ENCODE measurements at places on chromosomes 7 and 10.

GRCh38 chr10:131082991-131083481 lies 228.5 kb downstream of the TCERG1L start:
- no peak overlapping the region for H3K27ac ChIP-seq
- H3K27me3 ChIP-seq = no peaks in the 10 kb centered on the region

GRCh38 chr7:157429680-157430224 lies 92.9 kb downstream of the DNAJB6 start:
- peaks cover 11% of the 10 kb centered on the region for H3K4me1 ChIP-seq
- no peaks in the 10 kb centered on the region for H3K36me3 ChIP-seq
- H3K4me3 ChIP-seq = no peak overlapping the region
- DNase-seq = no peak
- H3K27me3 ChIP-seq = no peaks in the 10 kb centered on the region

GRCh38 chr10:86367152-86367951 lies 757 bp upstream of the GRID1 start:
- peaks cover 17% of the 10 kb centered on the region for H3K4me1 ChIP-seq
- H3K36me3 ChIP-seq = no peaks in the 10 kb centered on the region
- DNase-seq = no peak
- H3K4me3 ChIP-seq = no peak overlapping the region
- no peak overlapping the region for H3K27ac ChIP-seq

DNA sequence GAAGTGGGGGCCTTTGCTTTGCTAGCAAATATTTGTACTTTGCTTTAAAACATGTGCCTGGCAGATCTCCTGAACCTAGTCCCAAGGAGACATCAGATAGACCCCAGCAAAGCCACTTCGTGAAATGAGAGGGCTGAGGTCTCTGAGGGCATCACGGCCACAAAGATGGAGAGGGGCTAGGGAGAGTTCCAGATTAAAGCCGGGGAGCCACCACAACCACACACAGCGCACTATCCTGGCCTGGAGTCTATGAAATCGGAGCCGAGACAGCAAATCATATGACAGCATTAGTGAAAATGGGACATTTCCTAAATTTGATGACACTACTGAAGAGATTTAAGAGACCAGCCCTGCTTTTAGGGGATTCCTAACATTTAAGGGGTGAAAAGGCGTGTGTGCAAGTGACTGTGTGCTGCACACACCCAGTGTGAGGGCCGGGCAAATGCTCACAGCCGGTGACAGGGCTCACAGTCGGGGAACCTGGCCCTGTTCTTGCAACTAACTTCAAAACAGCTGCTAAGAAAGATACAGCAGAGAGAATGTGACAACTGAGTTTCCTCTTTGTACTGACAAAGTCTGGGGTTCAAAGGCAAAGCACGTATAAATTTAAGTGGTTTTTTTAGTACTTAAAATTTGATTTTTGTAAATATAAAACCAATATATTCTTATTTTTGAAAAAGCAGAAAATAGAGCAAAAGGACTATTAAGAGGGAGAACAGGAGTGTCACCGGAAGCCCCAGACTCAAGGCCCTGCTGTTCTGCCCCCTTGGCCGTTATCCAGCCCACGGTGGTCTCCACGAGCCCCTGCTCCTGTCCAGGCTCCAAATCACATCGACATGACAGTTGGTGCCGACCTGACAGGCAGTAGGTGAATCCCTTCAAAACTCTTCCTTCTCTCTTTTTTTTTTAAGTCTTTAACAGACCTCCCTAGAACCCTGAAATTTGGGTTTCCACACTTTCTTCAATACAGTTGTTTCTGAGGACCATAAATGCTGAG lies 49.5 kb downstream of the VIPR2 start:
- DNase-seq = no peak
- no peaks in the 10 kb centered on the region for H3K36me3 ChIP-seq
- no peaks in the 10 kb centered on the region for H3K27me3 ChIP-seq
- H3K27ac ChIP-seq = no peak overlapping the region
- no peaks in the 10 kb centered on the region for H3K4me1 ChIP-seq

DNA sequence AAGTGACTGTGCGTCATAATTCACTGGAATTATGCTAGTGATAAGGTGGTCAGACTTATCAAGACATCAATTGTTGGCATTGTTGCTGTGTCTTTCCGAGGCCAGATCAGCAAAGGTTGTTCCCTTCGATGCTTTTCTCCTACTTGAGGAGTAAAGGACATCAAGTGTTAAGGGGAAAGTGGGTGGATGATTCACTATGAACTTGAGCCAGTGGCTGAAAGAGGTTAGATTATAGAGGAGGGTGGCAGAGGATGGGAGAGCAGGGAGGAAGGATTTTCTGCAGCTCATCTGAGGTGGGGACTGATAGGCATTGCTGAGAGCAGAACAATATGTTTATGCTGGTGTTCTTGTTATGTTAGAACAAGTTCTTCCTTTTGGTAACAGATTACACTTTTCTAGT lies 131.4 kb upstream of the AGR3 start:
- no peak overlapping the region for H3K4me3 ChIP-seq
- H3K27me3 ChIP-seq = no peaks in the 10 kb centered on the region
- H3K4me1 ChIP-seq = peaks cover 3% of the 10 kb centered on the region
- H3K27ac ChIP-seq = no peak overlapping the region

DNA sequence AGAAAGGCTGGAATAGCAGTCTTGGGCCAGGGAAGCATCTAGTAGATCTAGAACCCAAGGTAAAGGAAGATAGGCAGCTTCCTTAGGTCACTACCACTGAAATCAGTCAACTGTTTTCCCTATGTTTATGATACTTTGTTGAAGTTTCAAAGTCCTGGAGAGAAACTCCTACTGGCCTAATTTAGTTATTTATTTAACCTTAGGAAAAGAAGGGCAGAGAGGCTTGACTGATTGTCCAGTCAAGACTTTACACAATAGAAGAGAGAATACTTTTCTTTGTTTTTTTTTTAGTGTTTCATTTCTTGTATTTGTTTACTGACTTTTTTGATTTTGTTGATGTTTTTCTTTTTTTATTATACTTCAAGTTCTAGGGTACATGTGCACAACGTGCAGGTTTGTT lies 138.9 kb upstream of the PHYHIPL start:
- no peaks in the 10 kb centered on the region for H3K4me1 ChIP-seq
- no peak overlapping the region for H3K27ac ChIP-seq
- no peaks in the 10 kb centered on the region for H3K36me3 ChIP-seq

- DNase-seq = no peak
- H3K36me3 ChIP-seq = peaks cover 3% of the 10 kb centered on the region
- no peak overlapping the region for H3K4me3 ChIP-seq
- no peak overlapping the region for H3K27ac ChIP-seq
Observed at GRCh38 chr7:67210567-67210966, 213.9 kb downstream of the TYW1 start.

DNA sequence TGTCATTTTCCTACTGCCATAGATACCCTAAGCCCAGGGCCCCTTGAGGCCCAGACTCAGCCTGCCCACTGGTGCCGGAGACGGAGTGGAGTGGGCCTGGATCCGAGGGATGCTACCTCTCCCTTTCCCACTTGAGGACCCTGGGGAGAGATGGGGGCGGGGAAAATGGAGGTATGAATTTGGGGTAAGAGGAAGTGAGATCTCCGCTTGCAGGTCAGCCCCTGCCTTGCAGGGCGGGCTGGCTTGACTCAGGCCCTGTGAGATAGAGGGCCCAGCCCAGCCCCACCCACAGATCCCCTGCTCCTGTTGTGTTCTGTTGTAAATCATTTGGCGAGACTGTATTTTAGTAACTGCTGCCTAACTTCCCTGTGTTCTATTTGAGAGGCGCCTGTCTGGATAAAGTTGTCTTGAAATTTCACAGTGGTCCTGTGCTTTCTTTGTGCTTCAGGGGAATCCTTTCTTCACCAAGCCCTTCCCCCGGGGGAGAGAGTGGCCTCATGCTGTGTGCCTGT lies 13.2 kb downstream of the YKT6 start:
- DNase-seq = no peak
- peaks cover 43% of the 10 kb centered on the region for H3K36me3 ChIP-seq
- no peaks in the 10 kb centered on the region for H3K27me3 ChIP-seq
- H3K4me3 ChIP-seq = no peak overlapping the region
- H3K4me1 ChIP-seq = no peaks in the 10 kb centered on the region

DNA sequence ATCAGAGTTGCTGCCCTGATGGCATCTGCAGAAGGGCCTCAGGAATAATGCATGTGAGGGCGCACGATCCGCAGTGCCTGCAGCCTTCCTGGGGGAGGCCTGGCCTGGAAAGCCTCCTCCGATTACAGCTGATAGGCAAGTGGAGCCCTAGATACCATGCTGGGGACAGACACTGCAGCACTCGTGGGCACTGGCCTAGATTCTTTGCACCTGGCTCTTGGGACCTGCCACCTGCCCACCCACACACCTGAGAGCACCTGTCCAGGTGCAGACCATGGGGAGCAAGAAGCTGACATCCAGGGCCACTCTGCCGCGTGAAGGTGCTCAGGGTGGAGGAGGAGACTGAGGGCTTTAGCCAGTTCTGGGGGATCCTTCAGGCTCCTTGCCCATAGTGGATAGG lies 14.8 kb downstream of the YKT6 start:
- H3K36me3 ChIP-seq = peaks cover 28% of the 10 kb centered on the region
- H3K4me1 ChIP-seq = no peaks in the 10 kb centered on the region
- DNase-seq = no peak
- H3K27me3 ChIP-seq = no peaks in the 10 kb centered on the region
- H3K4me3 ChIP-seq = no peak overlapping the region

- DNase-seq = no peak
- H3K4me1 ChIP-seq = no peaks in the 10 kb centered on the region
- H3K4me3 ChIP-seq = no peak overlapping the region
Observed at GRCh38 chr7:42573881-42574672, 337.1 kb upstream of the GLI3 start.

DNA sequence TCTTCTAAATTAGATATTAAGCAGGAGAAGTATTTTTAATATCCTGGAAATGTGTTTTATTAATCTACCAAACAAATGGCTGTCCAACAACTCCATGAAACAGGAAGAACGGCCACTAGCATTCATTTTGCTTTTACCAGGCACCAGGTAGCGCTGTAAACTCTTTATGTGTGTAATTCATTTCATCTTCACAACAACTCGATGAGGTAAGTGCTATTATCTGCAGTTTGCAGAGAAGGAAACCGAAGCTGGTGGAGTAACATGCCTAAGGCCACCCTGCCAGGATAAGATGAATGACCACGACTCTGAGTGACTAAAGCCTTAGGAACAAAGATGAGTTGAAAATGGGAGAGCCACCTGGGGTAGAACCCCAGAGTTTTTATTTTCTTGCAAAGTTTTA lies 101.2 kb downstream of the KIAA1217 start:
- H3K36me3 ChIP-seq = no peaks in the 10 kb centered on the region
- H3K27ac ChIP-seq = no peak overlapping the region
- DNase-seq = no peak
- no peaks in the 10 kb centered on the region for H3K4me1 ChIP-seq

DNA sequence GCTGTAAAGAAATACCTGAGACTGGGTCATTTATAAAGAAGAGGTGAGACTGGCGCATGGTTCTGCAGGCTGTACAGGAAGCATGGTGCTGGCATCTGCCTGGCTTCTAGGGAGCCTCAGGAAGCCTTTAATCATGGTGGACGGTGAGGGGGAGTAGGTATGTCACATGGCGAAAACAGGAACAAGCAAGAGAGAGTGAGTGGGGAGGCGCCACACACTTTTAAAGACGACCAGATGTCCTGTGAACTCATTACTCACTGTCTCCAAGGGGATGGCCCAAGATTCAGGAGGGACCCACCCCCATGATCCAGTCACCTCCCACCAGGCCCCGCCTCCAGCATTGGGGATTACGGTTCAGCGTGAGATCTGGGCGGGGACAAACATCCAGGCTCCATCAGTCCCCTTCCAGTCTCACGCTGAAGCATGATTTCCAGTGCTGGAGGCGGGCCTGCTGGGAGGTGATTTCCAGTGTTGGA lies 3.2 kb downstream of the ZNF316 start:
- no peaks in the 10 kb centered on the region for H3K27me3 ChIP-seq
- H3K4me3 ChIP-seq = no peak overlapping the region
- H3K36me3 ChIP-seq = peaks cover 42% of the 10 kb centered on the region
- peaks cover 35% of the 10 kb centered on the region for H3K4me1 ChIP-seq
- no peak for DNase-seq

DNA sequence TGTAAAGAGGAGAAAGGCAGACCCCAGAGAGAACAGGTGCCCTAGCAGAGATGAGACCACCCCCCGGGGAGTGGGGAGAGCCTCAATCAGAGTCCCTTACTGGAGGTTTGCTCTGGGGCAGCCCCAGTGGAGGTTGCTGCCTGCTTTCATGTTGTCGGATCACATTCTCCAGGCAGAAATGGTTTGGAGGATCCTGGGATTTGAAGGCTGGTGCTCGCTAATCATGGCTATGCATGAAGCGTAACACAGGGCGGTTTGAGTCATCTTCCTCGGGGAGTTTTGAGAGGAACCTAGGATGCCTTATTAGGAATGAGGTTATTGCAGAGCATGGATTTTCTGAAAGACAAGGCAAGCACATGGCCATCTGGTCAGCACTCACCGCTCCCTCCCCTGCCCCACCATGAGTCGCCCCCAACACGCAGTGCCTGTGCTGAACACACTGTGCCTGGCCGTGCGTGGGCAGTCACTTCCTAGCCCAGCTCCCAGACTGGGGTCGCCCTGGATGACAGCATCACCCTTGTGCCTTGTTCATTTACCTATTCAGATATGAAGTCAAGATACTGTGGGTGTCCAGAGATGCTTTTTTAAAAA lies 319.9 kb downstream of the DPP6 start:
- H3K36me3 ChIP-seq = no peaks in the 10 kb centered on the region
- H3K4me1 ChIP-seq = no peaks in the 10 kb centered on the region
- no peak overlapping the region for H3K4me3 ChIP-seq
- no peaks in the 10 kb centered on the region for H3K27me3 ChIP-seq
- no peak overlapping the region for H3K27ac ChIP-seq
- no peak for DNase-seq

GRCh38 chr7:77327932-77328628 lies 88.1 kb downstream of the GSAP start:
- H3K4me3 ChIP-seq = peak overlapping the region; percentile 4
- peaks cover 21% of the 10 kb centered on the region for H3K36me3 ChIP-seq
- peak; percentile 50 for DNase-seq
- H3K4me1 ChIP-seq = peaks cover 58% of the 10 kb centered on the region
- H3K27me3 ChIP-seq = no peaks in the 10 kb centered on the region

DNA sequence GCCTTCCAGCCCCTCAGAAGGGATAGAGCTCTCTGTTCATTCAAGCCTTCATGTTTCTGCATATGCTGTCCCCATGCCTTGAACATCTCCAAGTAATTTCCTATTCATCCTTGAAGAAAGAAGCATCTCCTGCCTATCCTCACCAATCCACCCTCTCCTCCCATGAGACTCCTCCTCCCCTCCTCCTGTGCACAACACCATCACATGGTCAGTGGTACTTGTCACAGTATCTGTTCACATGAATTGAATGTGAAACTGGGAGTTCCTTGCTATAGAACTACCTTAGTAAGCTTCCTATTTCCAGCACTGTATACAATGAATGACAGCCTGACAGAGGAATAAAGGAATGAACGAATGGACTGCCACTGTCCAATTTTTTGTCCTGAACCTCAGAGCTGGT lies 115.5 kb downstream of the GFRA1 start:
- no peaks in the 10 kb centered on the region for H3K36me3 ChIP-seq
- no peak overlapping the region for H3K4me3 ChIP-seq
- no peaks in the 10 kb centered on the region for H3K4me1 ChIP-seq

- peaks cover 15% of the 10 kb centered on the region for H3K4me1 ChIP-seq
- peaks cover 39% of the 10 kb centered on the region for H3K36me3 ChIP-seq
- no peak for DNase-seq
- no peaks in the 10 kb centered on the region for H3K27me3 ChIP-seq
Observed at GRCh38 chr7:143392875-143393266, 11.7 kb downstream of the ZYX start.
